ENCODE measurements at places on chromosomes 1 and 21.

- DNase-seq: no peak
Observed at GRCh38 chr1:173043253-173043652, 7.5 kb downstream of the TNFSF18 start.

DNA sequence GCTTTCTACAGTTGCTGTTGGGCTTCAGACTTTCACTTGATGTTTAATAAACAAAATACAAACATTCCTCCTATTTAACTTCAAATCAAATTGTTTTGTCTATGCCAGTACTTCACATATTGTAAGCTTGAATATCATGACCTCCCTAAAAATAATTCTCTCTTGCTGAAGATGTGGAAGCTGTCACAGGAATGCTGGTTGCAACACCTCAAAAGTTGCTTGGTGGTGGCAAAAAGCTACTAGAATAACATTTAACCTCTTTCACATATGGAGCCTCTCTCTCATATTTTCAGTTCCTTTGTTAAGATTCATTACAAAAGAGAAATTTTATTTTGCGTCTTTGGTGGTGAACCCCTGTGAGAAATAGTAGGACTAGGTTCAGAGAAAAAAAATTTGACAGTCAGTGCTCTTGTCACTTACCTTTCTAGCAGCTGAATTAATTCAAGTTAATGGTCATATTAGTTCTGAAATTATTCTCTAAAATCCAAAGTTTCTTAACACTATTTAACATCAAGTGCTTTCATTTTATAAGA lies 25.5 kb upstream of the F13B start:
- DNase-seq: no peak

- DNase-seq: no peak
Observed at GRCh38 chr1:2129256-2129943, 65.2 kb downstream of the FAAP20 start.

- no peak for DNase-seq
Observed at GRCh38 chr1:25648681-25649440, 32.3 kb downstream of the MAN1C1 start.

DNA sequence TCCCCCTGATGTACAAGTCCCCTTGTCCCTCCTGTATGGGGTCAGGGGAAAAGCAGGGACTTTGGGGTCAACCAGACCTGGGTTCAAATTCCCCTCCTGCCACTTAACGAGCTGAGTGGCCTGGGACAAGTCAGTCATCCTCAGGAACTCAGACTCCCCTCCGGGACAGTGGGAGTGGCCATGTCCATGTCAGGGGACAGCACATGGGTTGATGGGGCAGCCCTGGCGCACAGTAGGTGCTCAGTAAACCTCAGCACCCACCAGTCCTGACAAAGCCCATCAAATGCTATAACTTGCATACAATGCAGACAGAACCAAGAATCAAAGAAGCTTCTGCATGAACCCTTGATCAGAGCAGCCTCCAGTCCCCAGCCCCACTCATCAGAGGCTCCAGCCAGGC lies 30.0 kb downstream of the MATN1 start:
- DNase-seq: no peak
